NCI-H1436 treated with DMSO at 0.1 percent for 48 hours (cell line): ENCODE measurements at places on chromosomes 3 and 15.

DNA sequence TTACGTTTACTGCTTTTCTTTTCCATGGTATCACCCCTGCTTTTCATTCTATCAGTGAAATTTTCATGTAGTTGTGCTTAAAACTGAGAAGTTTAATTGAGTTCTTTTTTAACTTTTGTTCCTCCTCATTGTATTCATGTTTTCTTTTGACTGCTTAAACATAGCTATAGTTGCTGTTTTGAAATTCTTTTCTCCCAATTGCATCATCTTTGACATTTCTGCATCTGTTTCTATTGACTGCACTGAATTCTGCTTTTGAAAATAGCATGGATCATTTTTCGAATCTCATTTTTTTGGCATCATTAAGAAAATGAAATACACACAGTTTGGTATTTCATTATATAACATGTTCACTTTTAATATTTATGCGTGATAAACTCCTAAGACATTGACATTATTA is 694.9 kb downstream of the MECOM start:
- DNase-seq, result no peak

- no peak for DNase-seq
Measured at GRCh38 chr15:73232776-73233175, 136.0 kb downstream of the HCN4 start.

DNA sequence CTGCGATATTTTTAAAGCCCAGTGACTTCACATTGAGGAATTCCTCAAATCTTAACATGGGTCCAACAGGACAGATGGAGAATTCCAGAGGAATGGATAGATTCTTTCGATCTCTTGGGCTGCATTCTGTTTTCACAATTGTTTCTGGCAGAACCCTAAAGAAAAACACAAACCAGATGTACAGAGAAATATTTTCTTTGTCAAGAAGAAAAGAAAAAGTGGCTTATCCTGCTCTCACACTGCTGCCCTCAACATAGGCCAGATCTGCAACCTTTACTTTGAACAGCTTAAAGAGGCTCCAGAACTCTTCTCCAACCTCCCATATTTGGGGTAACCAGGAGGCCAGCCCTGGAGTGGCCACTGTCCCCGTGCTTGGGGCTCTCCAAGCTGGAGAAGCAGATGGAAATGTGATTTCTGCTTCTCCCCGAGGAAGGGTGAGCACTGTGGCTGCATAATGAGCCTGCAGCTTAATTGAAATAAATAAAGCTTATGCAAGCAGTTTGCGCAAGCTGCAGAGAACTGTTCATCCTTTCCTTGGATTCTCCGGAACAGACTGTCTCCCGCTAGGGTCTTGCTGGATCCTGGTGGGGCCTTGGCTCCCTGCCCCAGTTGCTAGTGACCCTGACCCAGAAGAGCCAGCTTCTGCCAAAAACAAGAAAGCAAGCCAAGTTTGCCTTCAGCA is 453.2 kb upstream of the PROK2 start:
- DNase-seq, result no peak

DNA sequence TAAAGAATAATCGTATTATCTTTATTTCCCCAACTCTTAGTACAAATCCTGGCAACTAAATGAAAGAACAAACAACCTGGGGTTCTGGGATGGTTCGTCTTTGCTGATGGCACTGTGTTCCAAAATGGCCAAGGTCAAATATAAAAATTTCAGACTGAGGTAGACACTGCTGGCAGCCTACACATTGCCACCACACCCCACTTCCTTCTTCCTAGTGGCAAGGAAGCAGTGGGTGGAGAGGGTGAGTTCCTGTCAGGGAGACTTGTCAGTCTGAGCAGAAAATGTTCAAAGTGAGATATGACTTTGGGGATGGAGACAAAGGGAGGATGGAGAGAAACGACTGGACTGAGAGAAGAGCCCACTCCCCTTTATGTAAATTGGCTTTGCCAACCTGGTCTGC is 69.6 kb downstream of the LMCD1 start:
- no peak for DNase-seq

DNA sequence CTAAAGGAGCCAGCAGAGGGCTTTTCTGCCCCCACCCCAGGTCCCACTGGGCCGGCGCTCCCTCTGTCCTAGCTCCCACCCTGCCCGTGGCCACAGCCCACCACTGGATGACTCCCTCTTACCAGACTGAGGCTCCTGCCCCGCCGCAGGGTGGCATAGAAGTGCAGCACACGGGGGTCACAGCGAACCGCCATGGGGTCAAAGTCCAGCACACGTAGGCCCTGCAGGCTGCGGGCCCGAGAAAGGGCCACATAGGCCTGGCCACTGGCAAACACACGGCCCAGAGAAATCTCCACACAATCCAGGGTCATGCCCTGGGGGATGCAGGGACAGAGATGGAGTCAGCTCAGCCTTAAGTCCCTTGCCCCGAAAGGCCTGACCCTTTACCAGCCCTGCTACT is 9.0 kb downstream of the PIF1 start:
- DNase-seq, result no peak

- DNase-seq, result no peak
Measured at GRCh38 chr3:115141033-115141757, 5.9 kb downstream of the ZBTB20 start.

- DNase-seq, result no peak
Measured at GRCh38 chr15:80931721-80932512, 57.7 kb downstream of the MESD start.

GRCh38 chr15:60083318-60083717 is 79.2 kb downstream of the FOXB1 start:
- no peak for DNase-seq

- no peak for DNase-seq
Measured at GRCh38 chr3:188518835-188519452, 365.0 kb downstream of the LPP start.

- DNase-seq, result no peak
Measured at GRCh38 chr3:126113733-126114442, 30.0 kb upstream of the SLC41A3 start.

DNA sequence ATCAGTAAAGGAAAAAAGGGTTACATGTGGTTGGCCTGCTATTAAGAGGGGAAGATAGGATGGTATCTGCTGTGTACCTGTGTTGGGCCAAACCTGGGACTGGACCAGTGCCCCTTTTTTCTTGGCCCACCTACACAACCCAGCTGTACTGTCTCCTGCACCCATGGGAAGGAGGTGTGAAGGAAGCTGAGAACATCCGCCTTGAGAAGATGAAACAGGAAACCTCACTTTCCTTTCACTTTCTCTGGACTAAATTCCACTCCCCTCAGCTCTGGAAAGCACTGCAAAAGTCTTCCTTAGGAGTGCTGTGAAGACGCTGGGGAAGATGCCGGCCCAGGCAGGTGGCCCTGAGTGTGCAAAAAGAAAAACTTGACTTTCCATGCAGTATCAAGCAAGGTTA is 37.6 kb downstream of the LRRN1 start:
- DNase-seq, result no peak

DNA sequence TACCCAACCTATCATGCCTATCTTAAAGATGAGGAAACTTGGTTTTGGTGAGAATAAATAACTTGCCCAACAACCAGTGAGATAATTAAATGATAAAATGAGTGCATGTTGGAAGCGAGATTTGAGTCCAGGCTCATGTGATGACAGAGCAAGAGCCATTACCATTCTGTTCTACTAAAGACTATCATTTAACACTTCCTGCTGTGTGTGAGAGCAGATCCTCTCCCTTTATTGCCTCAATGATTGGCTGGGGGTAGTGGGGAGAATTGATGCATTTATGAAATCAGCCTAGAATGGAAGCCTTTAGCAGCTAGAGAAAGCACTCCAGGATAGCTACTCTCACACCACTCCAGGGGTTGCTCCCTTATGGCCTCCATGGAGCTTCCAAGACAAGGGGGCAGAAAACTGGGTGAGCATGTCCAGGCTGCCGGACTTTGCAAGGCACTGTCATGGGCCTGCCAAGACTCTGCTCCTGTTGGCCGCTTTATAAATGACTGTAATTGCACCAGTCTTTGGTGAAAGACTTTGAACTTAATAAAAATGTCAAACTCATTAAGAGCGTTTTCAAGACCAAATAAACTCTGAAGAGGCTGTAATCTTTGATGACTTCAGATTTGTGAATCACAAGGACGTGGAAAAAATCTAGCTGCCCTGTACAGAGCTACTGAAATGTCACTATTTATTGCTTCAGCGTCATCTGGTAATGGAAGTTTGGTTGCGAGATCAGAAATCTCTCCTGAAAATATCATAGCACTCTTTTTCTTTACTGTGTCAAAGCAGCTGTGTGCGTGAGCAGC is 209.1 kb upstream of the NR2E3 start:
- no peak for DNase-seq

GRCh38 chr15:67805008-67805665 is 20.2 kb upstream of the SKOR1 start:
- no peak for DNase-seq

GRCh38 chr3:76352511-76353284 is 567.3 kb upstream of the ZNF717 start:
- DNase-seq, result no peak

- no peak for DNase-seq
Measured at GRCh38 chr3:129224984-129225393, 24.4 kb upstream of the COPG1 start.

DNA sequence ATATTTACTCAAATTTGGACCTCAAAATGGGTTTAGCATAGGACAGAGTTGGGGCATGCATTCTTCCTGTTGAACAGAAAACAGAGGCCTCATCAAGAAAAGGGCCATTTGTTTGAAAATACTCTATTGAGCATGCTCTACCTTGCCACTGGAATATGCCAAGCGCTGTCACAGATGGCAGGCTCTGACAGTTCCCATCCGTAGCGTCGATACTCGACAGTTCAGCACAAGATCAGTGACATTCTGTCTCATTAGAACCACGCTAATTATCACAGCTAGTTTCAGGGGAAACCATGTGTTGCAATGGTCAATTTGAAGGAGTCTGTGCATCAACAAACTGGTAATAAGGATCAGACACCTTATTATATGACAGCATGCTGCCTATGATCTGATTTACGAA is 54.5 kb downstream of the SATB1 start:
- no peak for DNase-seq

- no peak for DNase-seq
Measured at GRCh38 chr3:58639001-58639400, 27.6 kb downstream of the FAM3D start.

- no peak for DNase-seq
Measured at GRCh38 chr15:50953302-50953701, 44.8 kb downstream of the AP4E1 start.

GRCh38 chr3:185059766-185060165 is 93.1 kb downstream of the C3orf70 start:
- DNase-seq, result no peak

DNA sequence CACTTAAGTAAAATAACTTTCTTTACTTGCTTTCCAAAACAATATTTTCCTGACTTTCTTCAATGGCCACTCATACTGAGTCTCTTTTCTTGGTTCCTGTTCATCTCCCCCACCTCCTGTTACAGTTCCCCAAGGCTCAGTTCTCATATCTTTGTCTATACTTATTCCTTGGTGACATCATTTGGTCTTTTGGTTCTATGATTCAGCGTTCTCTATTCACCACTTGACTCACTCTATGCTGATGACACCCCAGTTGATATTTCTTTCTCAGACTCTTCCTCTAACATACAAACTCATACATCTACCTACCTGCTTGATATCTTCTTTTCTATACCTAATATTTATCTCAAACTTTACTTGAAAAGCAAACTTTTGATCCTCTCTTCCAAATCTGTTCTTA is 85.0 kb upstream of the P3H2 start:
- no peak for DNase-seq
